ENCODE measurements at places on chromosomes 2 and 18.
A peak's percentile ranks its signal among the peaks of the same experiment; 100 is the strongest.

DNA sequence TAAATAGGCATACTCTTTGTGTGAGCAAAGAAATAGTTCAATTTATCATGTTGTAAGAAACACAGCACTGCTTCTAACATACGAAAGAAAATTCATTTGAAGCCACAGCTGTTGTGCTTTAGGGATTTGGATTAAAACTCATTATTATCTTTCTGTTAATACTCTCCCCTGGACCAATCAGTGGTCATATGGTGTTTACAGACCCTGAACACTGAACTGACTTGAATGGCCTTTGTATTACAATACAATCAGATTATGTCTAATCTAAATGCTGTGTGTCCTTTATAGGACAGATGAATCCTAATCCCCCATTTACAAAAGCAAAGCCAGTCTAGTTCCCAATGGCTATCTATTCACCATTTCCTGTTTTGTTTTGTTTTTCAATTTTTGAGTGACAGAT is 36.5 kb downstream of the ZNF385B start:
- DNase-seq = no peak

- DNase-seq = no peak
Measured at GRCh38 chr2:237214030-237214675, 128.5 kb downstream of the COPS8 start.

DNA sequence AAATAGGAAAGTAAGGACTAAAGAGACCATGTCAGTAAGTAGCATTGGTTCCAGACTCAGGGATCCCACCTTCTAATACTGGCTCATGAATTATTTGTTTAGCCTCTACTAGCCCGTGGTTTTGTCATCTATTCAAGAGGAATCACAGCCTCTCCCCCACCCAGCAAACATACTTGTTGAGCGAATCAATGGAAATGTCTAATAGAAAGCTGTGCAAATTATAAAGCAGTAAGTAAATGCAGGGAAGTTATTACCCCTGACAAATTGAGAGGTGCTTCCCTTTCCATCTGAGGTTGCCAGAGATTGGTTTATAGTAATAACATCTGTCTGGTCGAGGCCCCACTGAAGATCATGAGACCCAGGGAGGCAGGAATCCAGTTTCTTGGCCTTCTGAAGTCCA is 219.3 kb upstream of the OSR1 start:
- DNase-seq = no peak

DNA sequence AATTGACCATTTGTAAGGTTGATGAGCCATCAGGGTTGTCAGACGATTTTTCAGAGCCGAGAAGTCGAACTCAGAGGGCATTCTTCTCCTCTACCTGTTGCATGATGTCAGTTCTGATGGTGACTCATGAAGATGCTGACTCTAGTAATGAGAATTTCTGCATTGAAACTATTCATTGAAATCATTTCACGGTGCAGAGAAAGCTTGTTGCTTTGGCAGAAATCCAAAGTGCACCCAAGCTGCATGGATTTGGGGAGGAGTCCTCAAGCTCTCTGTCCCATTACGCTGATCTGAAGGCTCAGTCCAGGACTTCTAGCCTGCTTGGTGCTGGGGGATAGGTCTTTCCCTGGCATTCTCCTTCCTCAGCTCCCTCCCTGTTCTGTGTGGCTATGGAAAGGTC is 125.7 kb upstream of the PXDN start:
- no peak for DNase-seq

- no peak for DNase-seq
Measured at GRCh38 chr2:84781942-84782716, 98.8 kb downstream of the TRABD2A start.

- DNase-seq = no peak
Measured at GRCh38 chr18:10713409-10713808, 187.6 kb downstream of the NAPG start.

DNA sequence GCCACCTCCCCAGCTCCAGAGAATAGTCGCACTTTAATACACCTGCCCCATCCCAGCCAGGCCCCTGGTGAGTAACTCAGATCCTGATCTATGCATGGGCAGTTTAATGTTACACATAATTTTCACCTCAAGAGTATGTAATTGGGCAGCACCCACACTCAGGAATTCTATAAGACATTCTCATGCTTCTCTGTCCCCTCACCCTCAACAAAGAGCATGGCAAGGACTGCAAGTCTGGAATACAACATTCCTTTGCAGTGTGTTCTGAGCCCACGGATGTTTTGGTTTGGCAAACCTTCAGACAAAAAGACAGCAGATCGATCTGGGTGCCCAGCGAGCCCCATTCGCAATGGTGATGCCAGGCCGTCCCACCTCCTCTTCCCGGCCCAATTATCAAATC is 4.9 kb upstream of the SLC14A1 start:
- DNase-seq = no peak

GRCh38 chr2:82230406-82230805 is 1925.9 kb upstream of the LRRTM1 start:
- DNase-seq = no peak

DNA sequence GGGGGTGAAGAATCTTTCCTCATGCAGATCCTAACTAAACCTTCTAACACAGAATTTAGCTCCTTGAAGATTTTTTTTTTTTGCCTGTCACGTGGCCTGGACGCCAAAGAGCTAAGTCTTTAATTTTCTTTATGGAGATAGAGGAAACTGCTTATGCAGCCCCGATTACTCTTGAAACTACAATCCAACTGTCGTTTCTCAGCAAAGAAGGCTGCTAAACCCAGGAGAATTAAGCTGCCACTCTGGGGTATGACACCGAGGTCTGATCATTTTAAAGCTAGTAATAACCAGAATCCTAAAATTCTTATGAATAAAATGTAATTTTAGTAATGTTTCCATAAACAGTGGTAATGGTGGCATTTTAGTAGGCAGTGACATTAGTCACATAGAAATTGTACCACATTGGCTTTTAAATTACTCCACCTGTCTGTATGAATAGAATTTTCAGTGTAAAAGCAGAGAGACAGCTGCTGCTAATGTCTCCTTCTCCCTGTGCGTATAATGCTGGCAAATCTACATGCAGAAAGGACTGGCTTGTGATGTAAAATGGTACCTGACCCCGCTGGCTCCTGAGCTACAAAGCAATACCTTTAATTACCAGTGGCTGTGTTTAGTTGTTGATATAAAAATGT is 86.5 kb downstream of the MEIS1 start:
- DNase-seq = no peak

- no peak for DNase-seq
Measured at GRCh38 chr2:60484133-60484645, 69.3 kb downstream of the BCL11A start.

DNA sequence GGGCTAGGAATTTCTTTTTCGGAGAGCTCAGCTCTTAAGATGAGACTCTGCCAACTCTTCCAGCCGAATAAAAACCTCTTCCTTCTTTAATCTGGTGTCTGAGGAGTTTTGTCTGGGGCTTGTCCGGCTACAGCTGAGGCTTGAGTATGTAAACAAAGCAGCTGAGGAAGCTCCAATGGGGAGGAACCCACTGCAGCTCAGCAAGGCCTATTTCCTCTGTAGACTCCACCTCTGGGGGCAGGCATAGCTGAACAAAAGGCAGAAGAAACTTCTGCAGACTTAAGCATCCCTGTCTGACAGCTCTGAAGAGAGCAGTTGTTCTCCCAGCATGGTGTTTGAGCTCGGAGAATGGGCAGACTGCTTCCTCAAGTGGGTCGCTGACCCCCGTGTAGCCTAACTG is 838.7 kb downstream of the CCDC85A start:
- no peak for DNase-seq

DNA sequence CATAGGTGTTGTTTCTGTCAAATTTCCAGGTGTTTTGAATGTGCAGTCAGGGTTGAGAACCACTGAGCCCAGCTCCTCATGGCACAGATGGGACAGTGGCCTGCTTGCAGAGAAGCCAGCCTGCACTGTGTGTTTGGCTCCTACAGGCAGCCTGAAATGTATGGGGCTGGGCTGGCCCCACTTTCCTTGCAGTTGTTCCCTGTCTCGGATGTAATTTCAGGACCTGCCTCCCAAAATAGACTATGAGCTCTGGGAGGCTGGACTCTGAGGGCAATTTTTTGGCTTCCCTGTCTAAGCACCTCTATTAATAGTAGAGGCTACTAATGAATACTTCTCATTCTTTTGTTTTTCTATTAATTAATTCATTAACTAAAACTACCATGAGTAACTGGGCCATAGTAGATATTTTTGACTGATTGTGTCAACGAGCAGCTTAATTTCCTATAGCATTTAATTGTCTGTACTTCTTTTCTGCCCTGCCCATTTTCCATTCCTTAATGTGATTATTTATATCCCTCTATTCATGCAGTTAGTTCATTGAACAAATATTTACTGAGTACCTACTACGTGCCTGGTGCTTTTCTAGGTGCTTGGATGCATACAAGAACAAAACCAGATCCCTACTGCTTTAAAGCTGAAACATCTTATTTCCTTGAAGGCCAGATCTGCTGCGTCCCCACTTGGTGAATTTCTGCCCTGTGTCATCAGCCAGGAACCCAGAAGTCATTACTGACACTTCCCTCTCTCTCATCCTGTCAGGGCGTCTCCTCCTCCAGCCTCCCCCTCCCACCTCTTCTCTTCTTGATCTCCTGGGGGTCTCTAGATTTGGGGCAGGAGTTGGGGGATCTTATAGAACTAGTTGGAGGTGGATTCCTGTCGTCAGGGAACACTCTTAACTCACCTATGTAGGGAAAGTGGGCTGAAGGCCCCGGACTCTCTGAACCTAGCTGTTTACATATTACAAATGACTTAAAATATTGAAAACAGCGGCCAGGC is 16.3 kb downstream of the DYSF start:
- no peak for DNase-seq

DNA sequence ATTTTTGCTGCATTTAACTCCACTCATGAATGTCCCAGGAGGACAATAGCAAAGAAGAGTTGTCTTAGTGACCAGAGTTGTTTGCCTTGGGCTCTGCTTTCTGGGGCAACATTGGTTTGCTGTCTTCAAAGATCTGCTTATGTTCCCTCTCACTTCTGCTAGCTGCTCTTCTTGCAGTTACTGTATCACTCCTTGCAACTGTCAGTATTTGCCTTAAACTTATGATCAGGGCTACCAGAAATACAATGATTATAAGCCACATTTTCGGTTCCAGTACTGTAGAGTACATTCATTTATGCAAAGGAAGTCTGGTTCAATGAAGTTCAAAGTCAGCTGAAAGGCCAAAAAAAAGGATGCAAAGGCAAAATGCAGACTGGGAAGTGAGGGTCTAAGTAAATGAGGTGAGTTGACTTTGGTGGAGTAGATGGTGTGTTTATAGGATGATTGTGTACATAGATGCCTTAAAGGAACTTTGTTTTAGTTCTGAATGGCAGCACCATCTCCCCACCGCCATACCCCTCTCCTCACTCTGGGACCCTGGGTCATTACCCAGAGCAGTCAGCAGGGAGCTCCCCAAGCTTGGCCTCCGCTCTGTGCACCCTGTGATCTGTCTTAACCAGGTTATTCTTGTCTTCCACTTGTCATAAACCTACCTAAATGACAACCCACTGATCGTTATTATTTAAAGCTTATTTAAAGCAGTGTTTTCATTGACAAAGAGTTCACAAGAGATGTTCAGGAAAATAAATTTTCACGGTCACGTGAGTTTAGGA is 236.0 kb downstream of the DOK6 start:
- DNase-seq = no peak

DNA sequence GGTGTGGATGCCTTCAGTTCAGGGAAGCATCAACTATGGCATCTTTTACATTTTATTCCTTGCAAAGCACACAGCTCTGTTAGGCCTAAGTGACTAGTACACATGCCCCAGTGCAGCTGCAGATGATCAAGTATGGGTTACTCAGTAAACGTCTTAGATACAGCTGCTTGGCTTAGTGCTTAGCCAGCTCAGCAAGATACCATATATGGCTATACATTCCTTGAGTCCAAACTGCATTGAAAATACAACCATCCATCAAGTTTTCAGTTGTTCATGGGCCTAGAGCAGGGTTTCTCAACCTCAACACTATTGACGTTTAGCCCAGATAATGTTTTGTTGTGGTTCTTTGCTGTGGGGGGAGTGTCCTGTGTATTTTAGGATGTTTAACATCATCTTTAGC is 769.9 kb downstream of the TSN start:
- no peak for DNase-seq

DNA sequence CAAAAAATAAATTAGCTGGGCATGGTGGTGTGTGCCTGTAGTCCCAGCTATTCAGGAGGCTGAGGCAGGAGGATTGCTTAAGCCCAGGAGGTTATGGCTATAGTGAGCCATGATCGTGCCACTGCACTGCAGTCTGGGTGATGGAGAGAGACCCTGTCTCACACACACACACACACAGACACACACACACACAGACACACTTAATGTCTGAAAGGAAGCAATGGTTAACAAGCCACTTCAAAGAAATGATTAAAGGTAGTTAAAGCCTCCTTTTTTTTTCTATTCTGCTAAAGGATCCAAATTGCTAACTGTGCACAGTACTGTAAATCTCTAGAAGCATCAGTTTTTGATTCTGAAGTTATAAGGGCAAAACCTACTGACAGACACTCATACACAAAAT is 211.1 kb downstream of the TMEM163 start:
- no peak for DNase-seq

GRCh38 chr2:2933426-2933825 is 444.2 kb downstream of the EIPR1 start:
- no peak for DNase-seq

- DNase-seq = no peak
Measured at GRCh38 chr18:37299471-37300304, 265.9 kb downstream of the CELF4 start.

GRCh38 chr2:235461763-235462414 is 32.0 kb upstream of the AGAP1 start:
- DNase-seq = no peak

DNA sequence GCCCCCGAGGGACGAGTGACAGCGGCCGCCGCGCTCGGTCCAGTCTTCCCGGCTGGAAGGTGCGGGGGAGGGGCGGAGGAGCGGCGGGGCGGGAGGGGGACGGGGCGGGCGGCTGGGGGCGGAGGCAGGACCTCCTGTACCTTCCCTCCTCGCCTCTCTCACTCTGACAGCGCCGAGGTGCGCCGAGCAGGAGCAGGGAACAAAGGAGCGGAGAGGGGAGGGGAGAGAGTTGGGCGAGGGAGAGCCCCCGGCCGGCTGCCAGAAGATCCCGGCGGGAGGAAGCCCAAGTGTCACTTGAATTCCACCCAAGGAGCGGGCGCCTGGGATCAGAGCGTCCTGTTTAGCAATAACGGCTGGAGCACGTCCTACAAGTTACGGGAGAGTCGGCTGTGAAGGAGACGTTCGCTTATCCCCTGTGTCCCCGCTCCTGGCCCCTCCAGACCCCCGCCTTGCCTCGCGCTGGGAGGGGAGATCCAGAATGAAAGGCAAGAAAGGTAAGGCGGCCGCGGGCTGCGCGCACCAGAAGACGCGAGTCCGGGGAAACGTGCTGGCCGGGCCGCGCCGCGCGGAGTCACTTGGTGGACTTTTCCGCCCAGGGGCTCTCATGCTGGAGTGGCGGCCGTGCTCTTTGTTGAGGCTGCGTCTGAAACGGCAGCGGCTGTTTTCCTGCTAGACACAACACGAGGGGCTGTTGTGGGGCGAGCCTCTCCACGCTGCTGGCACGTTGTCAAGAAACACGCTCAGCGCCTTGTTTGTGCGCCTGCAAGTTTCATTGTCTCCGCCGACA is at the start of gene TGIF1:
TGIF1 (plus strand) TSS at position 161 of the 787 bp plus-strand sequence; CDS start at position 479, 318 bp downstream.
- peak; percentile 66 for DNase-seq

- no peak for DNase-seq
Measured at GRCh38 chr2:53504507-53504906, 263.1 kb upstream of the CHAC2 start.

GRCh38 chr18:48186131-48186766 is 222.9 kb downstream of the ZBTB7C start:
- no peak for DNase-seq

Data from activated B cell treated with CpG ODN at 0.5 μM for 24 hours (primary cell).